ENCODE measurements at places on chromosomes 11 and 22.

- no peak for DNase-seq
Measured at GRCh38 chr11:93614173-93614722, 47.2 kb upstream of the CEP295 start.

- no peak for DNase-seq
Measured at GRCh38 chr11:27485930-27486773, 13.6 kb upstream of the LGR4 start.

GRCh38 chr11:100575860-100576717 is 111.0 kb upstream of the ARHGAP42 start:
- peak; percentile 80 for DNase-seq

DNA sequence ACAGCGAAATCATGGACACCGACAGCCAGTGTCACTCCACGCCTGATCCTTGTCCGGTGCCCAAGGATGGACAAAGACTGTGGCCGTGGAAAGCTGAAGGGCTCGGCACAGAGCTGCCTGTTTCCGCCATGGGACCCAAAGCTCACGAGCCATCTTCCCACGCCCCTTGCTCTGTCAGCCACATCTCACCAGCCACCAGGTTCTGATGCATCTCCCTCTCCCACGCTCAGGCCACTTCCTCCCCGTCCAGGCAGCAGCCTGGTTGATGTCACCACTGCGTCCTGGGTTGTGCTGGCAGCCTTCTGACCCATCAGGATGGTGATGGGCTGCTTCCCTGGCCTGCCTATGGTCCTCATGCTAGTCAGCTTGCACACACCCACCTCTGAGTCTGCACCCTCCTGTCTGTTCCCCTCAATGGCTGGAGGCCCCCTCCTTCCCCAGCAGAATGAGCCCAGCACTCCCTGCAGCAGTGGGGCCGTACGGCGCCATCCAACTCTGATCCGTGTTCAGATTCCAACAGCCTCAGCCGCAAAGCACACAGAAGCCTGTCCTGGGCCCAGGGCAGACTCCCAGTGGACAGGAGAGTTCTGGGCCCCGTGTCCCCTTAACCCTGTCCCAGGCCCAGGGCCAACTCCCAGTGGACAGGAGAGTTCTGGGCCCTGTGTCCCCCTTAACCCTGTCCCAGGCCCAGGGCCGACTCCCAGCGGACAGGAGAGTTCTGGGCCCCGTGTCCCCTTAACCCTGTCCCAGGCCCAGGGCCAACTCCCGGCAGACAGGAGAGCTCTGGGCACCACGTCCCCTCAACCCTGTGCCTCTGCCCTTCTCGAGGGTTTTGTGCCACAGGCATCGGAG is 259.5 kb downstream of the BRD1 start:
- DNase-seq: no peak

DNA sequence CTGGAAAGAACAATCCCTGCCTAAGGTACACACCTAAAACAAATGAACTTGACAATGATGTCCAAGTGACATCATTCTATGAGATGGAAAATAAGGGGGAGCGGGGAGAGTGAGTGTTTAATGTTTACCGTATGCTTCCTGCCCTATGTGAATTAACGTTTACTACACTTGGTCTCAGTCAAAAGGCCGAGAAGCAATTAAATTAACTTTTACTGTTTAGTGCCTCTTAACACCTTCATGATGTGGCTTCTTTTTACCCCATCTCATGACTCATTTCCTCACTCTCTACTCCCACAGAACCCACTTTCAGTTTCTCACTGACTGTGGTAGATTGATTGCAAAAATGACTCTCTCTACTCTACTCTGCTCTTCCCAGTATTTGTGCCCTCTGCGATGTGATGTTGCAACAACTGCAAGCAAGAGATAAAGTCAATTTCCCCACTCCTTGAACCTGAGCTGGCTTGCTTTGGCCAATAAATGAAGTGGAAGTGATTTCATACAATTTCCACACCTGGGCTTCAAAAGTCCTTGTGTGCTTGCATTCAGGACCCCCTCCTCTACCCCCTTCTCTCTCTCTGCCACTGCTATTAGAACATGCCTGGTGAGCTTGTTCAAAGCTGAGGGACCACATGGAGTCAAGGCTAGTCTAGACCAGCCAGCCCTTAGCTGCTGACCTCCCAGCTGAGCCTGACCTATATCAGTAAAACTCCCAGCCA is 11.6 kb upstream of the ALKBH3 start:
- peak; percentile 49 for DNase-seq

DNA sequence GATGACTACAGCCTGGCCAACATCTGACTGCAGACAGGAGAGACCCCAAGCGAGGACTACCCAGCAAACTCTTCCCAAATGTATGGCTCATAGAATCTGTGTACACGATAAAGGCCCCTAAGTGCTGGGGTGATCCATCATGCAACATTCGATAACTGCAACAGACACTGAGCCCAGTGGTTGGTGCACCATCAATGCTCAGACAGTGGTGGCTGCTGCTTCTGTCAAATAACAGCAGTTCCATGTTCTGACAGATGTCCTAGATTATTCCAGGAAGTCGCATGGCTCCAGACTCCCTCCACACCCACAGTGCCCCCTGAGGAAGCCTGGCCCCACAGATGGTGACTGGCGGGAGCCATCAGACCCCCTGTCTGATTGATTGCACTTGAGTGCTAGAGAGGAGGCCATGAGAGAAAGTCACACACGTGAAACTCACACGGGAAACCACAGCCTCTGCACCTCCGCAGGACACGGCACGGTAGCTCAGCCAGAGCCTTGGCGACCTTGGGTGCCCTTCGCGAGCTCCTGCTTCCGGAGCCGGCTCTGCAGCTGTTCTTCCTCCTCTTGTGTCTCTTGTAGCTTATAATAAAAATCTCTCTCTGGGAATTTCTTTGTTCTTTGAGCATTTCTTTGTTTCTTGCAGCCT is 1155.9 kb downstream of the TBC1D22A start:
- no peak for DNase-seq

GRCh38 chr22:44529827-44530523 is 31.9 kb upstream of the RTL6 start:
- no peak for DNase-seq

DNA sequence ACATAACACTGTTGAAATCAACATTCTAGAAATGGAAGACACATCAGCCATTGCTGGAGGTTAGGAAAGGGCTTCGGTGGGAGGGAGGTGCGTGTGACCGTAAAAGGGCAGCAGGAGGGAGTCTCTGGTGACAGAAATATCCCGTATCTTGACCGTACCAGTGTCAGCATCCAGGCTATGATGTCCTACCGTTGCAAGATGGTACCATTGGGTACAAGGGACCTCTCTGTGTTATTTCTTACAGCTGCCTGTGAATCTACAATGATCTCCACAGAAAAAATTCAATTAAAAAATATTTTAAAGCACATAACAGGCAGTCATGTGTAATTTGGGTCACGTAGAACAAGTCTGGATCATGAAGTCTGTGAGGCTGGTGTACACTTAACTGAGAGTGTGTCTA is 27.4 kb upstream of the SEPTIN5 start:
- no peak for DNase-seq

- no peak for DNase-seq
Measured at GRCh38 chr22:46942799-46943785, 180.6 kb downstream of the TBC1D22A start.

- DNase-seq: no peak
Measured at GRCh38 chr11:129814244-129815014, 1.2 kb upstream of the TMEM45B start.

DNA sequence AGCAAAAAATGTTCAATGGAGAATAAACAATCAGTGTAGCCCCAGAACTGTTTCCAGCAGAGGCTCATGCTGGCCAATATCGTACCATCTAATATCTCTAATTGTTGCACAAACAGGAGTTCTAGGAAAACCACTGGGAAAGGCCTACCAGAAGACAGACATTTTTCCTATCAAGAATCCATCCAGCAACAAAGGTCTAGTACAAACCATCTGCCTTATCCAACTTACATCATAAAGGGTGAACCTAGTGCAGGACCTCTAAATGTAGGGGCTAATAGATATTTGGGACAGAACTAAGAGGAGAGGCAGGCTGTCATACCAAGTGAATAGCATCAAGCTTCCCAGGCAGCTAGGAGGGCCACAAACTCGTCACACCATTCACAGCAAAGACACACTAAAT is 18.7 kb downstream of the PAX6 start:
- DNase-seq: no peak

DNA sequence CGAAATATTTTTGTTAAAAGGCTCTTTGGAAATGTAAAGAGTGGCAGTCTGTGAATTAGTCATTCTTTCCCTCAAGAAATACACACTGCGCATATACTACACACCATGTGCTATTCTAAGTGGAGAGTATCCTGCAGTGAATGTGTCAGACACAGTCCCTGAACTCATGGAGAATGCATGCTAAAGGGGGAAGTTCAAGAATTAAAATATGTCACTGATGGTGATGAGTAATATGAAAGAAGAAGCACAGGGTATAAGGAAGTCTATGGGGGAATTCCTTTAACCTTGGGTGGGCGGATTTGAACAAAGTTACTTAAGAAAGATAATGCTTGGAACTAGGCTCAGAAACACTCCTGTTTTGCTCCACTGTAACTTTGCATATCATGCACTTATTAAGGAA is 153.0 kb downstream of the LRRC4C start:
- no peak for DNase-seq

DNA sequence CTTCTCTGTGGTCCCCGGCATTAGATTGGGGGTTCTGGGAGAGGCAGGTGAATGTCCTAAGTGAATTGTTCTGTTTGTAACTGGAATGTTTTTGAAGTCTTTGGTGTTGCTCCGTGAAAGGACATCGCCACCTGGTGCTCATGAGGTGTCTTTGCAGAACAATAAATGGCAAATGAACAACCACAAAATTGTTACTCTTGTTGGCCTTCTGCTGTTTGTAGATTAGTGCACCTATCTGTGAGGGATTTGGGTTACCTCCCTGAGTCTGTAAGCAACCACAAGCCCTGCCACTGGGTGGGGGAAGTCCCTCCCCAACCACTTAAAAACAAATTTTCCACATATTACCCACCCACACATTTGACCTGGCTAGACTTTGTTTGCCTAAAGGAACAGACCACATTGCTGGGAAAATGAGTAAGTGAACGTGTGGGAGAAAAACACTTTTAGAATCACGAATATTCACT is 4.7 kb downstream of the MPEG1 start:
- no peak for DNase-seq

GRCh38 chr22:45087802-45088201 is 75.9 kb upstream of the NUP50 start:
- no peak for DNase-seq

- DNase-seq: no peak
Measured at GRCh38 chr11:64165481-64165841, 452 bp downstream of the MACROD1 start.

DNA sequence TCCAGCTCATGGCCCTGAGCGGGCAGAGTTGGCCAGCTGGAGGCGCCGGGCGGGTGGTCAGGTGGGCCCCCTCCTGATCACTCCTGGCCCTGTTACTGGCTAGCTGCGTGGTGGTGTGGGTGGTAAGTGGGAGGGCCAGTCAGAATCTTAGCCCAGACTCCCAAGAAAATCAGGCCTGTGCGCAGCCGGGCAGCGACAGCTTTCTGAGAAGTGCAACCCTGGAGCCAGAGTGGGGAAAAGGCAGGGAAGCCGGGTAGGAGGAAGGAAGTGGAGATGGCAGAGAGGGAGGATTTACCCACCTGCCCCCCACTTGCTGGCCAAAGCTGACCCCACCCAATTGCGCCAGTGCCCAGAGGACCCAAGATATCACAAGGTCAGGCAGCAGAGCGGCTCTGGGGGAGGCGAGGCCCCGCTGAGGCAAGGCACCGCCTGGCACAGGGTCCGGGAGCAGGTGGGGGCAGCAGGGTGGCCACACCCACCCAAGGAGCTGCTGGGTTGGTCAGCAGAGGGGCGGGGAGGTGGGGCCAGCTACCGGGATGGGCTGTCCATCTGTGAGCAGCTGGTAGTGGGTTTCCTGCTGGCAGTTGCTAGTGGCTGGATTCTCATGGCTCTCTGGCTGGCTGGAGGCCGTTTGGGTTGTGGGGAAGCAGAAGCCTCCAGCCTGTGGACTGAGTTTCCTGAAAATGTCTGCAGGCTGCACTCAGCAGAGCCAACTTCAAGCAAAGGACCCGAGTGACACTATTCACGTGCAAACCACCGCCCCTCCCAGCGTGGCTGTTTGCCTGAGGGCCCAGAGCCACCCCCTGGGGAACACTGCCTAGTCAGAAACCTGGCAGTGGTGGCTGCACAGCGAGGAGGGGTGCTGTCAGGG is 196.4 kb downstream of the IGLL1 start:
- no peak for DNase-seq

DNA sequence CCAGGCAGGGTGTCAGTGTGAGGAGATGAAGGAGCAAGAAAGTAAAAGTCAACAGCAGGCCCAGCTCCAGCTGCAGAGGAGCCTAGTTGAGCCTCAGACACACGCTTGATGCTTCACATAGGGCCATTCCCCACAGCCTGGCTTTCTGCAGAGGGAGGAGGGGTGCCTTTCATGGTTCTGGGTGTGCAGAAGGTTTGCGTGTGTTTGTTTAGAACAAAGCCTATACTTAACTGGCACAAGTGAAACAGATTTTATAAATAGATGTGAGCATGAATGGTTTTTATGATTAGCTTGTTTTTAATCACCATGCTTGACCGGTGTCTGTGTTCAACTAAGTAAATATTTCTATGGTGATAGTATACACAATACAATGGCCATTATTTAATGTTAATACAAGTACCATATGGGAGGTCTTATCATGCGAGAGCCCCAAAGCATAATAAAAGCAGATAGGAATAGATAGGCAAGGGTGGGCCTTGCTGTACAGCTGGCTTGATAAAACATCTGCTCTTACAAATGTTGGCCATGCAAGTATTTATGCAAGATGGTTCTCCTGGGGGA is 290.2 kb downstream of the ETS1 start:
- DNase-seq: no peak

DNA sequence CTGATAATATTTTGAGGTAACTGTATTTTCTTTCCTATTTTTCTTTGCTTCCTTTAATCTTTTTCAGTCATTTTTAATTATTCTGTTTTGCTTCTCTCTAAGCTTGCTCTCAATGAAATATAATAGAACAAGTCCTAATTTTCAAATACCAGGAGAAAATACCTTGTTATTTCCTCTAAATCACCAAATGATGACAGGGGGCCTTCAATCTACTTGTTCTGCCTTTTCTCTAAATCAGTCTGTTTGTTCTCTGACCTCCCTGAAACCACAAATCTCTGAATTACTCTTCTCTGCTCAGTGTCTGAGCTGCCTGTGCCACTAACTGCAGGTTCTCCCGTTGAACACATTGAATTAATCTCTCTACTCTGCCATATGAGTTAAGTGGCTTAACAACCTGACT is 286.2 kb downstream of the C11orf87 start:
- DNase-seq: no peak

DNA sequence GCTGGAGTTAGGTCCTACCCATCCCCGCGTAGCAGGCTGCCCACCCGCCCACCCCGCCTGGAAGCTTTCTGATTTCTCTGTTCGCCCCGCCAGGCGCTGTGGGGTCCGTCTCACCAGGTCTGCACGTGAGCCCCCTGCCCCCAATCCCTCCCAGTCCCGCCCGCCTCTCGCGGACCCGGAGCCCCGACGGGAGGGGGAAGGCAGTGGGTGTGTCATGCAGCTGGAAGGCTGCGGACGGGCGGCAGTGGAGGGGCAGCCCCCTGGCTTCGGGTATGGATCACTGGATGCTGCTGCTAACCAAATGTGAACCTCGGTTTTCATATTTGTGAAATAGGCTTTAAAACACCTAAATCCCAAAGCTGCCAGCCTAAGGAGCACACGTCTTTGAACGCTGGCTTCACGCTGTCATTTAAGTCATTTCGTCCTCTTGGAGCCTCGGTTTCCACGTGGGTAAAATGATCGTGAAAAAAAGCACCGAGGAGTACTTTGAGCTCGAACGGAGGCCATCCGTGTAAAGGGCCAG is 568 bp upstream of the BIK start:
- DNase-seq: no peak
